Breast epithelium (tissue), 4 donors: ENCODE measurements at places on chromosomes 6 and 20. TPM values are rescaled to one million over a fixed set of nuclear protein-coding genes. Genes with fewer than 3 reads are reported as not detected.
A peak's percentile ranks its signal among the peaks of the same experiment; 100 is the strongest.

APCDD1L gene
- 2.0 TPM for total RNA-seq

CALHM6 gene
- 9.1 TPM for total RNA-seq

KCNG1 gene
- total RNA-seq, result 1.3 TPM

SLC26A8 gene
- not detected for total RNA-seq

POU5F1 gene
- total RNA-seq, result 4.5 TPM

IP6K3 gene
- 4.2 TPM for total RNA-seq

PAK5 gene
- 1.3 TPM for total RNA-seq

LY6G6D gene
- not detected for total RNA-seq

- no peak for DNase-seq
Observed at GRCh38 chr6:169564453-169565240, 137.2 kb downstream of the WDR27 start.

- DNase-seq, result no peak
Observed at GRCh38 chr6:118134206-118134605, 227.1 kb downstream of the SLC35F1 start.

GRCh38 chr6:158769771-158770432 is 49.3 kb downstream of the EZR start:
- DNase-seq, result no peak

GRCh38 chr20:17394411-17394810 is 136.8 kb downstream of the BFSP1 start:
- no peak for DNase-seq

GRCh38 chr20:651713-652614 is 1.0 kb downstream of the SRXN1 start:
- no peak for DNase-seq

DNA sequence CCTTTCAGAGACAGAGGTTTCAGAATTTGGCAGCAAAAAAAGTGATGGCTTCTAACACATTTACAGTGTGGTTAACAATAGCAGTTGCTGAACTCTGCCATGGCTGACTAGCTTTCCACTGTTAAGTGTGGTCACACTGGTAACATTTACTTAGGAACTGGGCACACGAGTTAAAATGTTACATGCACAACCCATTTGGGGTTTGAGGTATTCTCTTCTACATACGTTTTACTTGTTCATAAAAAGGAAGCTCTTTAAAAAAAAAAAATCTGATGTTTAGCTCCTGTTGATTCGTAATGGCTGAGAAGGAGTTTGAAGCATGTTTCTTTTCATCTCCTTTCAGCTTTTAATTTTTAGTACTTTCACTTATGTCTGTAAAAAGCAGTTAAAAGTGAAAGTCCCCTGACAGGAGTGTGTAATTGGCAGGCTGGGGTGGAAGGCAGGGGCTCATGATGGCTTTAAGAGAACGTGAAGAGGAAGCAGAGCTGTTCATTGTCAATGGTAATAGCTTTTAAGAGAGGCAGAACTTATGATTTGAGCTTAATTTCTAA is 245.9 kb downstream of the FARS2 start:
- no peak for DNase-seq

DNA sequence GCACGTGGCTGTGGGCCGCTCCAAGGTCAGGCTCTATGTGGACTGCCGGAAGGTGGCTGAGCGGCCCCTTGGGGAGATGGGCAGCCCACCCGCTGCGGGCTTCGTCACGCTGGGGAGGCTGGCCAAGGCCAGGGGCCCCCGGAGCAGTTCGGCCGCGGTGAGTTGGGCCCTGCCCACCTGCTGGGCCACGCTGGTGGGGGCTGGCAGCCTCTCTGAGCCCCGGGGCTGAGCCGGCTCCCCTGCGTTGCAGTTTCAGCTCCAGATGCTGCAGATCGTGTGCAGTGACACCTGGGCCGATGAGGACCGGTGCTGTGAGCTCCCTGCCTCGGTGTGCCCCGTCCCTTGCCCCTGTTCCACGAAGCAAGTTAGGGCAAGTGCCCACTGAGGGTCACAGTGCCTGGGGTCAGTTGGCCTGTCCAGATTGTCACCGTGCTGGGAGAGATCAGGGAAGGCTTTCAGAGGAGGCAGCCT is 27.1 kb downstream of the COL20A1 start:
- DNase-seq, result no peak

DNA sequence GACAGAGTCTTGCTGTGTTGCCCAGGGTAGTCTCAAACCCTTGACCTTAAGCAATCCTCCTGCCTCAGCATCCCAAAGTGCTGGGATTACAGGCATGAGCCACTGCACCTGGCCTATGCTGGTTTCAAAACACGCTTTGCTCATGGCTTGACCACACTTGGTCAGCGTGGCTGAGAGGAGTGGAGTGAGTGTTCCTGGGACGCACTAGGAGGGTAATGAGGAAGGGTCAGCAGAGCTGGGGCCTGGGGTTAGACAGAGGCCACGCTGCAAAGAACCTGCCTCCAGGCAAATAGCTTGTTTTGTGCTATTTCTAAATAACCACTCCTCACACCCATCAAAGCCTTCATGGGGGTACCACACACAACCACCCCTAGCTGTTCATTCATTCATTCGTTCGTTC is 77.9 kb upstream of the TOX2 start:
- DNase-seq, result no peak

- DNase-seq, result no peak
Observed at GRCh38 chr20:48532028-48532427, 295.8 kb downstream of the PREX1 start.

DNA sequence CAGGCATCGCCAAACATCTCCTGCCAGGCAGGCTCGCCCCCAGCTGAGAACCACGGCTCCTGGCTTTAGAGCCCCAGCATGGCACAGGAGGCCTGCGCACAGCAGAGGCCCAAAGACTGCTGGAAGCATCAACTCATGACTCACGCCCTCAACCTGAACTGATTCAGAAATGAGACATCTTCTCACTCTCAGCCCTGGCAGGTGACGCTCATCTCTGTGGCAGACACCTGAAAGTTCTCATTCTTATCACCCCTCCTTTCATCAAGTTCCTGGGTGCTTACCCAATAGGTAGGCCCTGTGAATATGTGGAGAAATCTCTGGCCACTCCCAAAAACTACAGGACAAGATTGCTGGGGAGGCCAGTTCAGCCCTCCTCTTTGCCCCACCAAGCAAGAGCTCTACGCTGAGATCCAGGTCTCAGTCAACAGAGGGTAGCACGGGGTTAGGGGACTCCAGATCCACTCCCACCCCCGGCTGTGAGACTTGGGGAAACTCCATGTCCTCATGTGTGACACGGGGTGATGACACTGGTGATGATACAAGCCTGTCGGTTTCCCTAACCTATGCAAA is 11.3 kb downstream of the NFATC2 start:
- no peak for DNase-seq

- no peak for DNase-seq
Observed at GRCh38 chr6:5599127-5599526, 337.8 kb downstream of the FARS2 start.

- DNase-seq, result no peak
Observed at GRCh38 chr6:37738216-37738615, 40.5 kb upstream of the MDGA1 start.

- DNase-seq, result no peak
Observed at GRCh38 chr6:52055451-52055850, 32.0 kb downstream of the PKHD1 start.

DNA sequence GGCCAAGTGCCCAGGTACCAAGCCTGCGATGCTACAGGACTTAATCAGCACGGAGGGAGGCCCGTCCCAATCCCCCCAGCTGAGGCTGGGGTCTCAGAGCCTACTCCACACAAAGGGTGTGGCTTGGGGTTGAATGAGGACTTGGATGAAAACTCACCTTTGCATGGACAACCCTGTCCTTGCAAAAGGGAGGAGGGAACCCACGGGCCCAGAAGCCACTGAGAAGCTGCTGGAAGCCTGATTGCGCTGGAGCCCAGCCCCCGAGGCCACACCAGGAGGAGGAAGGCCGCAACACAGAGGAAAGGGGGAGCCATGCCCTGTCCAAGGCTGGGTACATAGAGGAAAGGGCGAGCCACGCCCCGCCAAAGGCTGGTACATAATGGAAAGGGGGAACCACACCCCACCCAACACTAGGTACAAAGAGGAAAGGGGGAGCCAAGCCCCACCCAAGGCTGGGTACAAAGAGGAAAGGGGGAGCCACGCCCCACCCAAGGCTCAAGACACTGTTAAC is 158.8 kb downstream of the DLL1 start:
- peak; percentile 34 for DNase-seq

DNA sequence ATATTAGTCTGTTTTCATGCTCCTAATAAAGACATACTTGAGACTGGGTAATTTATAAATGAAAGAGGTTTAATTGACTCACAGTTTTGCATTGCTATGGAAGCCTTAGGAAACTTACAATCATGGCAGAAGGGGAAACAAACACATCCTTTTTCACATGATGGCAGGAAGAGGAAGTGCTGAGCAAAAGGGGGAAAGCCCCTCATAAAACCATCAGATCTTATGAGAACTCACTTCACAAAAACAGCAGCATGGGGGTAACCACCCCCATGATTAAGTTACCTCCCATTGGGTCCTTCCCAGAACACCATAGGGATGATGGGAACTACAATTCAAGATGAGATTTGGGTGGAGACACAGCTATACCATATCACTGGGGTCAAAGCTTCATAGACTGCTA is 254.2 kb downstream of the ERMARD start:
- DNase-seq, result no peak

DNA sequence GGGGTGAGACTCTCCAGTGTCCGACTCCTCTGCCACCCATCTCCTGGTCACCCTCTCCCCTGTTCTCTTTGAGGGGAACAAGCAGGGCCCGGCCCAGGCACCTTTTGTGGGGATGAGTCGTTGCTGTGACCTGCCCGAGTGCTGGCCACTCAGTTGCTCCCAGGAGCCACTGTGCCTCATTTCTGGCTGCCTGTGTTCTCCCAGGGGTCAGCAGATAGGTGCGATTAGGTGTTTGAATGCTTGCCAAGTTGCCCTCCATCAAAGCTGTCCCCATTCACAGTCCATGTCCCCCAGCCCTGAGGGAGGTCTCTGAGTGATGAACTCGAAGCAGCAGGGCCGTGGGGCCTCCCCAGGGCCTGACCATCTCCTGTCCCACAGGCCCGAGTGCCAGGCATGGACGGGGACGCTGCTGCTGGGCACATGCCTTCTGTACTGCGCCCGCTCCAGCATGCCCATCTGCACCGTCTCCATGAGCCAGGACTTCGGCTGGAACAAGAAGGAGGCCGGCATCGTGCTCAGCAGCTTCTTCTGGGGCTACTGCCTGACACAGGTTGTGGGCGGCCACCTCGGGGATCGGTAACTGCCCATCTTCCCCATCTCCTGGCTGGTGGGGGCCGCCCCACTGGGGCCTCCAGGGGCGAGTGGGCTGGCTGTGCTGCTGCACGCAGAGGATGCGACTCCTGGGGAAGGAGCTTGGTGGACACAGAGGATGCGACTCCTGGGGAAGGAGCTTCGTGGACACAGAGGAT is 4.1 kb downstream of the SLC17A9 start:
- no peak for DNase-seq

GRCh38 chr20:62240020-62240685 is 1.8 kb downstream of the OSBPL2 start:
- no peak for DNase-seq

DNA sequence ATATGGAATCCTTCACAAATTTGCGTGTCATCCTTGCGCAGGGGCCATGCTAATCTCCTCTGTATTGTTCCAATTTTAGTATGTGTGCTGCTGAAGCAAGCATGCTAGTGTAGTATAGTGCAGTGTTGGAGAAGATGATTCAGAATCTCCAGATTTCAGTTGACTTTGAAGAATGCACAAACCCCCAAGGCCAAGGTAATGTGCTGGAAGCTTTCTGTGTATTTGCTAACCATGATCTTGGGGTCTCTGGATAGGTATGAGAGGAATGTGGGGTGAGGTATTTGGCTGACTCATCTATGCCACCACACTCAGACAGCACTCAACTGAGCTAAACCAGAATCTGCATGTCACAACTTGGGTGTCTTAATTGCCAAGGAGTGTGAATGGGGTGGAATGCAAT is 42.6 kb upstream of the DEK start:
- DNase-seq, result no peak

GRCh38 chr6:17480476-17480875 is 87.1 kb downstream of the CAP2 start:
- no peak for DNase-seq

DNA sequence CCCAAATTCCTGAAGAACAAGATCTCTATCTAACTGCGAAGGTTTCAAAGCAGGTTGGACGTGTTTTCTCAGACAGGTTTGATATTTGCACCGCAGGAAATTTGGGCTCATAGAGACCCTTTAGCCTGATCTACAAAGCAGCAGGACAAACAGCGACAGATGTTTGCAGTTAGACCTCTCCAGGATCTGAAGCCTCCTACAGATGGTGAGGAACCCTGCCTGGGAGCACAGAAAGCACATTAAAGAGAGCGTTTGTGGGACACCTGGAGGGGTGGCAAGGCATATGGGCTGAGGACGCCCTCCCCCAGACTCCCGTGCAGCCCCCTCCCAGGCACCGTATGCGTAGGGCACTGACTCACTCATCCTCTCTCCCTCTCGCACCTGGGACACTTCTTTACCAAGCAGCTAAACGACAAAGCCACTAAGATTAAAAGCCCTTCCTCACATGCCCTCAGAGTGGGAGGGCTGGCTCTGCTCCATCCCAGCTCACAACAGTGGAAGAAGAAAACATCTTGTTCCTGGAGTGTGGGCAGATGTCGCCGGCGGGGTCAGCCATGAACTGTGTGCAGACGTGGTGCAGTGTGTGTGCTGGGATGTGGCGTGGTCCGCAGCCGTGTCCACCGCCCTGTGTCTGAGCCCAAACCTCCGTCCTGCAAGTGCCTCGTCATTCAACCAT is 249.7 kb upstream of the AFDN start:
- no peak for DNase-seq

DNA sequence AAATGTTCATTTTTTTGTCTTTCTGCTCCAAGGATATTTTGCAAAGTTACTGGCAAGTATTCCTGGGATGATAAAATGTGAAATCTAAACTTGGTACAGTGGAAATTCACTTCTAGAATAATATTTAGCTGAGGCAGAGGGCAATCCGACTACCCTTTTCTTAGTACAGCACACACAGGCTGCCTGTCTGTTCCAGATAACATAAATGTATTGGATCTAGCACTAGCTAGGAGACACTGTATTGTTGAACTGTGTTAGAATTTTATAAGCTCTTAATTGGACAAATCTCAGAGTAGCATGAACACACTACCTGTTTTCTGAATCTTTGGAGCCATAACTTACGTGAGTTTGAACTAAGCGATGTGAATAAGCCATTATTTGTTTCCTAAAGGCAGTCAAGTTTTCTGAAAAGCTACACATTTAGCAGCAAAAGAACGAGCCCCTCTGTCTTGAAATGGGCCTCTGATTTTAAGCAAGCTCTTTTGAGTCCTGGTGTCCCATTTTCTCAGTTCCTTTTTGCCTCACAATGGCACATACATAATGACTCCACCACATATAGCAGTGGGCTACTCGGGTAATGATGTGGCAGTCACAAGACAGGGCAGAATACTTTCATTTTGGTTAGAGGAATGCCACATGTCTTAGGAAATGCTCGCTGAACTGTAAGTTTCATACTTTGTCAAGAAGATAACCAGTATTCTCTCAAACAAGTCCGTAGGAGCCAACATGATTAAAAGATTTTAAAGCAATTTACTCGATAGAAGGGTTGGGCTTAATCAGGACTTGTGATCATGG is 116.5 kb upstream of the ESR1 start:
- no peak for DNase-seq

DNA sequence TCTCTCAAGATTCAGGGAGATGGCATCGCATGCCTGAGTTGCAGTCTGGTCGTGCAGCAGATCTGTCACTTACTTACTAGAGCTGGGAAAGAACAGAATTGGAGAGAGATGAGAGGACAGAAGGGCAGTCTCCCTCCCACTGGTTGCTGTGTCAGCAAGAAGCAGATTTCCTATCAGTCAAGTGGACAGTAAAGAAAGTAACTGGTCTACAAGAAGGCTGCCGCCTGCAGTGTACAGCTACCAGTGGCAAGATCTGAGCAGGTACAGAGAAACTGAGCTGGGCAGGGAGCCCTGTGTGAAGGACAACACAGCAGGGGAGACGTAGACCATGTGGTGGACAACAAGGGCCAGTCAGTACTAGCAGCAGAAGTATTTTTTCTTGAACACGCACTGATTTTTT is 49.5 kb upstream of the PCSK2 start:
- DNase-seq, result no peak
